ENCODE measurements at places on chromosomes 2 and 18. TPM values are rescaled to one million over a fixed set of nuclear protein-coding genes. Genes with fewer than 3 reads are reported as not detected.

The CDH20 gene
- total RNA-seq: not detected

The ZNF519 gene
- 2.3 TPM for total RNA-seq

The PTPRN gene
- total RNA-seq: not detected

The ADGRF3 gene
- 0.04 TPM for total RNA-seq

The MATN3 gene
- total RNA-seq: 0.95 TPM

The PLCD4 gene
- total RNA-seq: 1.6 TPM

The SCG2 gene
- total RNA-seq: not detected

The COL4A3 gene
- total RNA-seq: 0.04 TPM

The RBM43 gene
- 4.3 TPM for total RNA-seq

The STAM2 gene
- 18.1 TPM for total RNA-seq

The FHOD3 gene
- 0.07 TPM for total RNA-seq

The NAT8 gene
- not detected for total RNA-seq

The PROKR1 gene
- not detected for total RNA-seq

The ALLC gene
- total RNA-seq: not detected

The SERPINB10 gene
- total RNA-seq: not detected

The IL36RN gene
- total RNA-seq: not detected

The CD28 gene
- 0.07 TPM for total RNA-seq

The DCTN1 gene
- 172 TPM for total RNA-seq

The OR6B2 gene
- not detected for total RNA-seq

The MAP3K20 gene
- 31.7 TPM for total RNA-seq

The GLI2 gene
- not detected for total RNA-seq

The GKN1 gene
- total RNA-seq: not detected

The OTOS gene
- not detected for total RNA-seq

The ANTXR1 gene
- total RNA-seq: 8.8 TPM

The ERCC3 gene
- 52.4 TPM for total RNA-seq

The GMCL1 gene
- 10.2 TPM for total RNA-seq

The SAG gene
- not detected for total RNA-seq

The ANKRD62 gene
- not detected for total RNA-seq

The ABCG8 gene
- not detected for total RNA-seq

The STARD6 gene
- 0.33 TPM for total RNA-seq

The DUSP2 gene
- total RNA-seq: 0.53 TPM

The CDH19 gene
- total RNA-seq: not detected

The LOXHD1 gene
- not detected for total RNA-seq

The CD207 gene
- not detected for total RNA-seq

The DYSF gene
- 82.1 TPM for total RNA-seq

The ELOA2 gene
- total RNA-seq: not detected

The VAMP5 gene
- total RNA-seq: 60.0 TPM

The GRB14 gene
- total RNA-seq: 3.9 TPM

The EPB41L3 gene
- 122 TPM for total RNA-seq

The GBX2 gene
- total RNA-seq: 6.4 TPM

The IER3IP1 gene
- total RNA-seq: 67.9 TPM

The RBFA gene
- 48.2 TPM for total RNA-seq

The ALPG gene
- not detected for total RNA-seq

The LINC00305 gene
- not detected for total RNA-seq

The MDH1B gene
- total RNA-seq: 0.35 TPM

The RNF181 gene
- 248 TPM for total RNA-seq

The CFAP65 gene
- total RNA-seq: under 0.01 TPM

The CNRIP1 gene
- total RNA-seq: 40.0 TPM

The CERKL gene
- total RNA-seq: not detected

The C2orf81 gene
- total RNA-seq: 0.28 TPM

The CDKL4 gene
- 0.59 TPM for total RNA-seq
